SJSA1 (cell line): ENCODE measurements at places on chromosomes 1 and 21.

DNA sequence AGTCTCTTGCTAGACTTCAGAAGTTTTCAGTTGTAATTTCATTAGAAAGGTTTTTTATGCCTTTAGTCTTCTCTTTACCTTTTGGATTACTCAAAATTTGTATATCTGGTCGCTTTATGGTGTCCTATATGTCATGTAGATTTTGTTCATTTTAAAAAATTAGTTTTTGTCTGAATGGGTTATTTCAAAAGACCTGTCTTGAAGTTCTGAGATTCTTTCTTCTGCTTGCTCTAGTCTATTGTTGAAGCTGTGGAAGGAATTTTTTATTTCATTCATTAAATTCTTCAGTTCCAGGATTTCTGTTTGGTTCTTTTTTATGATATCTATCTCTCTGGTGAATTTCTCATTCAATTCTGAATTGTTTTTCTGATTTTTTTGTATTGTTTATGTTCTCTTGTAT is 46.5 kb upstream of the GCLM start:
- no peak for DNase-seq

GRCh38 chr1:200380589-200381021 is 29.2 kb downstream of the ZNF281 start:
- DNase-seq: no peak

DNA sequence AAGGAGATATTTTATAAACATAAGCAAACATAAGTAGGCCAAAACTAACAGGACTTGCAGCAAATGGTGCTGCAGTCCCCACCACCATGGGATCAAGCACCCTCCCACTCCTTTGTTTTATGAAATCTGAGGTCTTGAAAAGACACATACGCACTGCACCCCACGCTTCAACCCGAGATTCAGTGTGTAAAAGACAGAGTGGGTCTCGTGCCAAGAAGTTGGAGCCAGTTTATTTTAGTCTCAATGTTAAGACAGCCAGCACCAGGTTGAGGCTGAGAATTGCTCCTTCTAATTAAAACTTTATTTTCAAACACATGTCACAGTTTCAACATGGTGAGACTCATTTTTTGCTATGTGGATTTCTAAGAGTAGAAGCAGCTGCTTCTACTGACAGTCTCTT is 139.1 kb upstream of the TIAM1 start:
- no peak for DNase-seq

GRCh38 chr1:178573330-178573729 is 60.4 kb downstream of the TEX35 start:
- no peak for DNase-seq

- DNase-seq: no peak
Measured at GRCh38 chr1:179300112-179300511, 6.5 kb downstream of the SOAT1 start.

- no peak for DNase-seq
Measured at GRCh38 chr1:171969813-171970212, 128.5 kb downstream of the DNM3 start.

DNA sequence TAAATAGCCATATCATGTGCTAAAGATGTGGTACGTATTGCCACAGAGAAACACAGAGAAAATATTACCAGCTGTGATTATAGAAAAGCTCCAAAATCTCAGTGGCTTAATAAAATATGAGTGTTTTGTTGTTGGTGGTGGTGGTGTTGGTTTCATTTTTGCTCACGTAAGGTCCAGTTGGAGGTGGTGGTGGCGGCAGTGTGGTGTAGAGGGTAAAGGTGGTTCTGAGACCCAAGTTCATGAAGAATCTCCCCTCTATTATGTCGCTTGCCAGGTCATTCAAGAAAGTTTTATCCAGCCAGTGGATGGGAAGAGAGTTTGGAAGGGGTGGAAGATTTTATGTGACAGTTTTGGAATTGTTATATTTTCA is 217.6 kb upstream of the SAMSN1 start:
- DNase-seq: no peak

- DNase-seq: no peak
Measured at GRCh38 chr1:79660129-79660528, 653.6 kb upstream of the ADGRL4 start.

DNA sequence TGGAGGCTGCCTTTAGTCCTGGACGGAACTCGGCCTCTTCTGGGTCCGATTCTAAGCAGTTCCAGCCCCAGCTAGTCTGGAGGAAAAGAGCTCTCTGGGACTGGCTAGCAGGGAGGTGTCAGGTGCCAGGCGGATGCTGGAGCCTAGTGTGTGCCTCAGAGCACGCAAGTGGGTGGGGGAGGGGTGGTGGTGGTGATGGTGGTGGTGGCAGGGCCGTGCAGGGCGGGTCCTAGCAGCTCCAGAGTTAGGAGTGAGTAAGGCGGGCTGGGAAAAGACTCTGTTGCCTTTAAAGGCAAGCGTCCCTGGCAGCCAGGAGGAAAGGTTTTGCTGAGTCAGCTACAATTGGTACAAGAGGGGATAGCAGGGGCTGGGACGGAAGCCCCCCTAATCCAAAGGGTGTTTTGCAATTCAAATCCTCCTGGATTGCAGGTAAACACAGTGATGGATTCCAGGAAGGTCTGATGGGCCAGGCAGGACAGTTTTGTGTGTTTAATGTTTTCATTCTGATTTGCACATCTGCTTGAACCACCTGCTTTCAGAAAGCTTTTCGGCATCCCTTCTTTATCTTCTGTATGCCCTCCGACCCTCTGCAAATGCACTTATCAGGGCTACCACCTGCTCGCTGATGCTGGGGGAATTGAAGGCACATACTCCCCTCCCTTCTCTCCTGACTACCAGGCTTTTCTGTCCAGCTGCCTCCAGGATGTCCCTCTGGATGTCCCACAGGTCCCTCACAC is 4.1 kb upstream of the SLC2A1 start:
- peak; percentile 62 for DNase-seq

DNA sequence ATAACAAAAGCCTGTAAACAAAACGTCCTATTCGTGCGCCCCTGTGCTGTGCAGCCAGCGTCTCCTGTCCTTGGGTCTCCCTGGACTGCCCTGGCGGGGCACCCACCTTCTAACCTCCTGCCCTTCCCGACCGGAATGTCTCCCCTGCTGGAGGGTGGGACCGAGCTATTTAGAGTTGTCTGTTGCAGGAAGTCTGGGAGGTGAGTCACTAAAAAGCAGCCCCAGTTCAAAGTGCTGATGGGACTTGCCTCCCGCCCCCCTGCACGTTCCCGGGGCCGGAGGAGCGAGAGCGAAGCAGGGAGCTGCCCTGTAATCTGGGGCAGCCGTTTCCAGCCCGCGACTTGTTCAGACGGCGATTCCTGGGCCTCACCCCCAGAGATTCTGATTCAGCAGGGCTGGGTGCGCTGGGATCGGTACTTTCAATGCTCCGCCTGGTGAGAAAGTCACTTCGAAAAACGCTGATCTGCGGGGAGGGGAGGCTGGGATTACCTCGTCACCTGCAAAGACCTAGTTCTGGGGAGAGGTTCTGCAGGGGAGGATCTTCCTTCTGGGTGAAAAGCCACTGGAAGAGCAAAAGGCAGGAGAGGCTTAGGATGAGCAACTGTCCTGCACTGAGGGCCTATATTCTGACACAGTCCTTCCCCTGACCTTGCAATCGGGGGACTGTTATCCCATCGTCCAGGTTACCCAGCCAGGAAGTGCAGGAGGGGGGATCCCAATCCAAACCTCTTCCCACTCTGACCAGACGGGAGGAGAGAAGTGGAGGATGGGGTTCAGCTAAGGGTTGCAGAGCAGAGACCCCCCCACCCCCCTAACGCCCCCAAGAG is 1.2 kb upstream of the DHRS3 start:
- peak; percentile 77 for DNase-seq

- no peak for DNase-seq
Measured at GRCh38 chr1:119323216-119323982, 45.2 kb upstream of the HAO2 start.

- peak; percentile 5 for DNase-seq
Measured at GRCh38 chr21:17560377-17561025, 47.7 kb downstream of the CXADR start.

- no peak for DNase-seq
Measured at GRCh38 chr1:161013488-161014230, 7.3 kb downstream of the F11R start.
